COLO829 (cell line): ENCODE measurements at places on chromosomes 2 and 18.

DNA sequence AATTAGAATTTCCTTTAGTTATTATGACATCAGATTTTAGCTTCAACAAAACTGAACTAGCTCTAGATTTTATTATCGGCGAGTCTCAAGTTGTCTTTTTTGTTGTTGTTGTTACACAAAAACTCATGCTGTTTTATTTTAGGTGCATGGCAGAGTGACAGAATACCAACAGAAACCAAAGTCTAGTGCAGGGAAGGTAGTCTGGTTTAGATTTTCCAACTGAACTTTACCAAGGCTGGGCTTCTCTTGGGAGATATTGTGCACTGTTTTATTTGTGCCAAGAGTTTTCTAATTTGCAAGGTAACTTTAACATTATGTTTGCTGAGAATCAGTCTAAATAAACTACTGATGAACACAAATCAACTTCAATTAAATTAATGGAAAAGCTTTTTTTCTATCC lies 43.6 kb upstream of the RASGRP3 start:
- no peak for DNase-seq

GRCh38 chr2:237806334-237806733 lies 7.8 kb downstream of the RBM44 start:
- DNase-seq = peak; percentile 28

- DNase-seq = peak; percentile 80
Observed at GRCh38 chr2:177771191-177771590, 301.4 kb downstream of the PDE11A start.

DNA sequence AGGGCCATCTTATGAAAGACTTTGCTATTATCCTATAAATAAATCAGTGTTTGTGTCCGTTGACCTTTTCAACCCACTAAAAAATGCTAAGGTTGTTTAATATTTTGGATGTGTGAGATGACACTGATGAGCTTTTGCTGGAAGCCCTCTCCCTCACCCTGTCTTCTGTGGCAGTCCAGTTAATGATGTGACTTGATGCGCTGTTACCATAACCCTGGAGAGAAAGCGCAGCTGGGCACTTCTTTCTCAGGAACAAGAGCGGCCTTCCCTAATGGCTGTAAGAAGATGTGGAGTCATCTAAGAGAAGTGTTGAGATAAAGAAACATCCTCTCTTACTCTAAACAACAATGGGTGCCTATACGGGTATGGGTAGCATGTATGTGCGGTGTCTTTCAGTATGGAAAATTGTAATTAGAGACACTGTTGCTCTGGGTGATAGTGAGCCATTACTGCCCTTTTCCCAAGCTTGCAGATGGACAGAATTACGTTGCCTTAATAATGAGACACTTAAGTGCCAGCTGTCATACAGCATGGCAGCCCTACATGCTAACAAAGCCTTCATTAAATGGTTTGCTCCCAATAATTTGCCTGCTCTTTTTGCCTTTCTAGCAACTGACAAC lies 165.6 kb upstream of the NABP1 start:
- DNase-seq = no peak

DNA sequence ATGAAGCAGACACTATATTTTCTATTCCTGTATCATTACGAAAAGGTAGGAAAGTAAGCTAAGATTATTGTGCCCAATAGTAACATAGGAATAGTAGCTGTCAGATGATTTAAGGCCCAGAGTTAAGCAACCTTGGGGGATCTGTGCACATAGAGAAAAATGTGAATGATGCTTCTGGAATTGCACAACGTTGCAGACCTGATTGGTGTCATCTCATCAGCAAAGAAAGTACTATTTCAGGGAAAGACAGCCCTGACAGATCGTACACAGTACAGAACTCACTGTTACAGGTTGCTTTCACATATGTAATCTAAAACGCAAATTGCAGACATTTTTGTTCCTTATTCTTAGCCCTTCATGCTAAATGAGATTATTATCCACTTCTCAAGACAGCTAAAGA lies 535.9 kb downstream of the TRIB2 start:
- DNase-seq = no peak

DNA sequence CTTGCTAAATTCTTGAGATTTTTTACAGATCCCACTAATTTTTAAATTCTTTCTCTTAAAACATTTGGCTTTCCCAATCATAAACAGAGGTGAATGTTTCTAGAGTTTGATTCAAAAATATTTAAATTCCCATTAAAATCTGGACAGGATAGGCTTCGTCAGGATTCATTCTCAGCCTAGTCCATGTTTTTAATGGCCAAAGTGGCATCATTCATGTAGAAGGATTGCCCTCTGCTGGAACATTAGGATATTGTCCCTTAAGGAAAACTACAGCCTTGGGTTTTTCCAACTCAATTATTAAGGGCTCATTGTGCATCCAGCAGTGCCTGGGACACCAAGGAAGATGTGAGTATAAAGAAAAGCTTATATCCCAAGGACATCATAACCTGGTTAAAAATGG lies 71.7 kb downstream of the TPGS2 start:
- DNase-seq = peak; percentile 77

DNA sequence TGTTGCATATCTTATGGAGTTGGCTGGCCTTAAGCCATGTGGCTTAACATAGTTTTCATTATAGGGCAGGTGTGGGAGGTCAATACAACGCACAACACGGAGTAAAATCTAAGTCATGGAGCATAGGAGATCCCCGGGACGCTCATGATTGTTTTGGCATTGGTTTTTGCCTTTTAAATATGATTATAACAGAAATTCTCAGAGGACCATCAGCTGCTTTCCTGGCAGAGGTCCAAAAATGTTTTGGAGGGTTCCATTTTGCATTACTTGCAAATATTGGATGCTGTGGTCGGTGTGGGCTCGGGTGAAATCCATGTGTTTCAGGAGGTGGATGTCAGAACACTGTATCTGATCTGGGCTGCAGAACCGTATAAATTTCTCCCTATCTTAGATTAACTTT lies 3.4 kb downstream of the NCOA1 start:
- no peak for DNase-seq

DNA sequence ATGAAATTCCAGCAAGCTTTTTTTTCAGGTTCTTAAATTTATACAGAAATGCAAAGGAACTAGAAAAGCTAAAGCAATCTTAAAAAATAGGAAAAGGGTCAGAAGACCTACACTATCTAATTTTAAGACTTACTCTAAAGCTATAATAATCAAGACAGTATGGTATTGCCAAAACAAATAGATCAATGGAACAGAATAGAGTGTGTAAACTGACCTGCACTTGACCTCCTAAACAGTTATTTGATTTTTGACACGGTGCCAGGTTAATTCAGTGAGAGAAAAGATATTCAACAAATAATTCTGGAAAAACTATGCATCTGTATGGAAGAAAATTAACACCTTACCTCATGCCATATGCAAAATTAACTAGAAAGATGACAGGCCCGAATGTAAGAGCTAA lies 73.6 kb downstream of the OLA1 start:
- DNase-seq = no peak

GRCh38 chr2:84460670-84461069 lies 1.6 kb upstream of the SUCLG1 start:
- DNase-seq = no peak

GRCh38 chr2:181185421-181185820 lies 205.0 kb downstream of the UBE2E3 start:
- DNase-seq = no peak

DNA sequence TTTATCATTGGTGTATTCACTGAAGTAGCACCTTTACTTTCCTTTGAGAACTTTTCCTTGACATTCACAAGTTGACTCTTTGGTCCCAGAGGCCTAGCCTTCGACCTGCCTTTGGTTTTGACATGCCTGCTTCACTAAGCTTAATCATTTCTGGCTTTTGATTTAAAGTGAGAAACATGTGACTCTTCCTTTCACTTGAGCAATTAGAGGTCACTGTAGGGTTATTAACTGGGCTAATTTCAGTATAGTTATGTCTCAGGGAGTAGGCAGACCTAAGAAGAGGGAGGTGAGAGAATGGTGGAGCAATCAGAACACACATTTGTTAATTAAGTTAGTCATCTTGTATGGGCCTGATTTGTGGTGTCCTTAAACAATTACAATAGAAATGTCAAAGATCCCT lies 1040.7 kb upstream of the SLC39A10 start:
- DNase-seq = no peak

- no peak for DNase-seq
Observed at GRCh38 chr2:132729522-132729921, 59.5 kb upstream of the LYPD1 start.

DNA sequence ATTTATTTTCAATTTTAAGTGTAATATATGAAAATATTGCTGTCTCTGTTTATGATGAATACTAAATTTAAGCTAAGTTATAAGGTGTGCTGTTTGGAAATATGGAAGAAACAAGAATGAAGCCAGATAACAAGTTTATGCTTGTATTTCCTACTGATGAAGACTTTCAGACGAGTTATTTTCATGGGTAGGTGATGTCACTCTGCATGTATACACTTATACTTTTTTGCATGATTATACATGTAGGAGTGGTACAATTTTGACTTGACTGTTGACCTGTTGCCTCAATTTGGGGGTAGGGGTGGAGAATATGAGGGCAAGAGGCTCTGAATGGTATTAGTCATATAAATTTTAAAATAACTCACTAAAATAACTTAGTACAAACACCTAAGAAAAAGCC lies 133.7 kb downstream of the HAUS1 start:
- DNase-seq = no peak

DNA sequence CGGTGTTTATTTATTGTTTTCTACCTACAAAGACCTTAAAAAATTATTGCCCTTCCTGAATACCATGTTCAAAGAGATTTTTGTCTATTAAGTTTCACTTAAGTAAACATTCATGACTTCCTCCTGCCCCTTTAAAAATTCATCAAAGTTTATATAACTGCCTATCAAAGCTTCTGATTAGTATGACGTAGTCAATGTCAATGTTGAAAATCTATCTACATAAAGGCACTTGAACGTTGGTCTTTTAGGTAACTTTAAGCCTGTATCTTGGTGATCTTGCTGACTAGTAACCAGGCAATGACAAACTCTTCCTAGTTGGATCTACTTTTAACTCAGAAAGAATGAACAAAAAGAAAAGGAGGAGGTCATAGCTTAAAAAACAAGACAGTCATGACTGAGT lies 97.2 kb downstream of the MAIP1 start:
- DNase-seq = no peak

- no peak for DNase-seq
Observed at GRCh38 chr2:65404988-65405697, 27.3 kb downstream of the SPRED2 start.

- peak; percentile 28 for DNase-seq
Observed at GRCh38 chr2:43169099-43169945, 57.1 kb downstream of the ZFP36L2 start.

DNA sequence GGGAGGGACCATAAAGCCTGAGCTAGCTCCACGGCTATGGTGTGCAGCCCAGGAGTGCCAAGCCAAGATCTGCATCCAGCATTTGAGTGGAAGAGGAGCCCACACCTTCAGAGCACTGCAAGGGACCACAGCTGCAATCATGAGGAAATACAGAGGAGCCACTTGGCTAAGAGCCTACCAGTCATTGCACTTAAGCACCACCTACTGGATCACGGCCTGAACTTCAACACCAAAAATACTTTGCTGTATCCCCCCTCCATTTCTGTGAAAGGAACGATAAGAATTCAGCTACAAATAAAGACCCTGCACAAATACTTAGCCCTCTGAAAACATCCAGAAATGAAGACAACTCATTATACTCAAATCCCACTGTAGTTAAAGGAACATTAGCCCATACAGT lies 545.3 kb downstream of the TSN start:
- no peak for DNase-seq

DNA sequence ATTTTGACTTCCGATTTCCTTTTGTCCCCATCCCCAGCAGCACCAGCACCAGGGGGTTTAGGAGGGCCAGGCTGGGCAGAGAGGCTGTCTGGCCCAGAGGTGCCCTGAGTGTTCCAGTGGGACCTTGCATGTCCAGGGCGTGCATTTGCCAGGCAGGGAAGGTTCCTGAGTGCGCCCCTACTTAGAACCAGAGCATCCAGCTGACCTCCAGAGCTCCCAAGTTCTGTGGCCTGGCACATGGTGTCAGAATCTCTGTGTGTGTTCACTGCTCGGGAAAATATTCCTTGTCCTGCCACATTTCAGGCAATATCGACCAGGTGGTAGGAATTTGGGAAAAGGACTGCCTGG lies 5.5 kb downstream of the SIX3 start:
- no peak for DNase-seq

- DNase-seq = no peak
Observed at GRCh38 chr2:62785810-62786597, 80.5 kb downstream of the EHBP1 start.

DNA sequence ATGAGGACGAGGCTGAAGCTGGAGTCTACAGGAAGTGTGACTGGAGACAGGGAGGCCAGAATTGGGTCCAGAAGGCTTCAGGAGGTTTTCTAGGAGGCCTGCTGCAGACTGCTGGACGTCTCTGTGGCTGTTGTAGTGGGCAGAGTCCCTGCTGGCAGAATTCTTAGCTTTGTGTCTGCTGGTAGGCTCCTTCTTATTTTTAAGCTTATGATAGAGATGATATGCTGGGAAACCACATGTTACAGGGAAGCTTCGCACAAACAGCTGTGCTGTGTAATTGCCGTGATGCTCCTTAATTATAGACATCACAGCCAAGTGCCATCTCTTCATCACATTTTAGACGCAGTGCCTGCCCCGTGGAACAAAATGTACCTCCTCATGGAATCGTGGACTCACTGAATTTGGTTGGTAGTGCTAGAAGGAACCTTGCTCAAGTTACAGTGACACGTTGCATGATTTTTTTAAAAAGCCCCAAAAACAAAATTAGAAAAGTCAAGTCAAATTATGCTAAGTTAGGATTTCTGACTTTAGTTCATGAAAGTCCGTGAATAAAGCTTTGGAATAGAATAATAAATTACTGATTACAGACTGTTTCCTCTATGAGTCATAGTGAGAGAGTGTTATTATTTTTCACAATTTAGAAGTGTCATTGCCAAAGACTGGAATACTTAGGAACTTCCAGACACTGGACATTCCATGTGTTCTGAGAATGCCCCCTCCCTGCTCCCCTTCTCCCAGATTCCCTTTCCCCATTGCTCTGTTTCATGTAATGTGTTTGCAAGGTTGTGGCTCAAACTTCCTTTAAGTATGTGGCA lies 144.1 kb downstream of the FHOD3 start:
- DNase-seq = no peak

DNA sequence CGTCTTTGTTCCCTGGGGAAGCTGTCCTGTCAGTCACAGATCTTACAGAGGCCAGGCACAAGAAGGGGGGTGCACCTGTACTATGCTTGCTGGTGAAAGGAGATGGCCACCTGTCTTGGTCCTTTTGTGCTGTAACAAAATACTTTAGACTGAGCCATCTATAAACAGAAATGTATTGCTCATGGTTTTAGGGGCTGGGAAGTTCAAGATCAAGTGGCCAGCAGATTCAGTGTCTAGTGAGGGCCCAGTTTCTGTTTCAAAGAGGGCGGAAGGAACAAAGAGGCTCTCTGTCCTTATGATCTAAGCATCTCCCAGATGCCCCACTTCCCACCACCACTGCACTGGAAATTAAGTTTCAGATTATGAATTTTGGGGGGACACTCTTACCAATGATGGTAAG lies 35.5 kb upstream of the RPL37A start:
- no peak for DNase-seq
